ENCODE measurements at places on chromosomes 13 and 19.

- DNase-seq, result no peak
Measured at GRCh38 chr13:91313103-91313502, 34.4 kb upstream of the MIR17HG start.

DNA sequence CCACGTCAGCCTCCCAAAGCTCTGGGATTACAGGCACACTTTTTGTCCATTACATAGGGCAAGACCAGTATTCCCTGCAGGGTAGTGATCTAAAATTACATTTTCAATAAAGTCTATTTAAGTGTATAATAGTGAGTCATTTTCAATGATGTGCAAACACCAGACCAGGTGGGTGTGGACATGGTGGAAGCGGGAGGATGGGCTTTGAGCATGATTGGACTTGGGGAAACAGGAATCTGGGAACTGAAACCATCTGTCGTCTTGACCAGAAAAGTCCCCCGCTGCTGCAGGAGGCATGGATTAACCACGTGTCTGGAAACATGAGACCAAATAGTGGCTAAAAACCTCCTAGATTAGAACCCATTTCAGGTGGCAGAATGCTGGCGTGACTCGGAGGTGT, 4.9 kb downstream of the FXYD3 start:
- peak; percentile 91 for DNase-seq

DNA sequence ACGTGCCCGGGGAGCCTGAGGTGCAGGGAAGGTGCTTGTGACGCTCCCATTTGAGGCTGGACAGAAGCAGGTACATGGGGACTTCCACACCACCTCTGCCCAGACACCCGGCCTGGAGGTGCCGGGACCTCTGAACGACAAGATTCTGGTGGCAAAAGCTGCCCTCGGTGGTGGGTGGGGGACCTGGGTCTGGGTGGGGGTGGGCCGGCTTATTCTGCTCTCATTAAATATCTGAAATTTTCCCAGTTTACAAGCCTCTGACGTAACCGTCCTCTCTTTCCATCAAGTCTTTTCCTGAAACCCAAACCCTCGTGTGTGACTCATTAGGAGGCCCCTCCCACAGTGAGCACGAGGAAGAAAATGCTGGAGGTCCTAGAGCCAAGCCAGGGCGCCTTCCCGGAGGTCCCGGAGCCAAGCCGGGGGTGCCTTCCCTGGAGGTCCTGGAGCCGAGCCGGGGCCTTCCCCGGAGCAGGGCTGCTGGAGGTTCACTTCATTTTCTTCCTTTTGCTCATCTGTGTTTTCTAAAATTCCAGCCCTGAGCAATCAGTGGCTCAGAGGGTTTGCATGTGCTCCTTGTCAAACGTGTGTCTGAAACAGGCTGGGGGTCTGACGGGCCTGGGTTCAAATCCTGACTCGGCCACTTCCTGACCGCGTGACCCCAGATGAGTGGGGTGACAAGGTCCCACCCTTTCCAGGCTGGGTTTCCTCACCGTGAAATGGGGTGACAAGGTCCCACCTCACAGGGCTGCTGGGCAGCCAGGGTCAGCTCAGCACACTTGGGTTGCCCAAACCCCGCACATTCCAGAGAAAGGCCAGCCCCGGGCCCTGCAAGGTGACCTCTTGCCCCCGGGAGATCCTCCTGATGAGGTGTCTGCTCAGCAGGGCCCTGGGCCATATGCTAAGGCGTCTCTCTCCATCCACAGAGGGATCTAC, 10.0 kb downstream of the CFD start:
- DNase-seq, result no peak

DNA sequence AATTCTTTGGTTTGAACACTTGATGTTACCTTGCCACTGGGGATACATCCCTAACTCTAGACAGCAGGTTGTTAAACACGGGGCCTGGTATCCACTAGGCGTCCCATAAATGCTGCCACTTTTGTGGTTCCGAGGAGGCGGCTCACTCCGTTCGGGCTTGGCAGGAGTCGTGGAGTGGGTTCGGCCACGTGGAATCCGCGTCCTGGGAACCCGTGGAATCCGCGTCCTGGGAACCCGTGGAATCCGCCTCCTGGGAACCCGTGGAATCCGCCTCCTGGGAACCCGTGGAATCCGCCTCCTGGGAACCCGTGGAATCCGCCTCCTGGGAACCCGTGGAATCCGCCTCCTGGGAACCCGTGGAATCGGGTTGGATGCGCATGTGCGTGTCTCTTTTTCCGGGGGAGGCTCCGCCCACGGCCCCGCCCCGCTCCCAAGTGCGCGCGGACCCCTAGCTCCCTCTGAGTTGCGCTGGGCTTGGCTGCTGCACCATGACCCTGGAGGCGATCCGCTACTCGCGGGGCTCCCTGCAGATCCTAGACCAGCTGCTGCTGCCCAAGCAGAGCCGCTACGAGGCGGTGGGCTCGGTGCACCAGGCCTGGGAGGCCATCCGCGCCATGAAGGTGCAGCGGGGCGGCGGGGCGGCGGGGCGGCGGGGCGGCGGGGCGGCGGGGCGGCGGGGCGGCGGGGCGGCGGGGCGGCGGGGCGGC, at the start of gene MRI1:
Gene MRI1, plus strand, starts transcription at position 422 of the 707 bp plus-strand sequence. Its CDS starts 67 bp downstream, at position 489.
- peak; percentile 71 for DNase-seq

DNA sequence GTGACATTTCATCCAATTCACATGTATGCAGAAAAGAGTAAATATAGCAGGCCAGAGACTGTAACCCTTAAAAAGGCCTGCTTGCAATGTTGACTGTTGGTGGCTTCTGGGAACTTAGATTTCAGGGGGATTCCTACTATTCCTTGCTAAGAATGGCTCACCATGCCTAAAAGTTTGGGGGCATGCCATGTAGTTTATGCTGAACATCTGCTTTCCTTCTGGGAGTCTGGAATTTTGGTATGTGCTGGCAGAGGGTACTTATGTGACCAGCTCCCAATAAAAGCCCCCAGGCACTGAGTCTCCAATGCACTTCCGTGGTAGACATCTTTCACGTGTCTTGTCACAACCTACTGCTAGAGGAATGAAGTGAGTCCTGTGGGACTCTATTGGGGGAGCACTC, 88.4 kb upstream of the PCDH8 start:
- no peak for DNase-seq

DNA sequence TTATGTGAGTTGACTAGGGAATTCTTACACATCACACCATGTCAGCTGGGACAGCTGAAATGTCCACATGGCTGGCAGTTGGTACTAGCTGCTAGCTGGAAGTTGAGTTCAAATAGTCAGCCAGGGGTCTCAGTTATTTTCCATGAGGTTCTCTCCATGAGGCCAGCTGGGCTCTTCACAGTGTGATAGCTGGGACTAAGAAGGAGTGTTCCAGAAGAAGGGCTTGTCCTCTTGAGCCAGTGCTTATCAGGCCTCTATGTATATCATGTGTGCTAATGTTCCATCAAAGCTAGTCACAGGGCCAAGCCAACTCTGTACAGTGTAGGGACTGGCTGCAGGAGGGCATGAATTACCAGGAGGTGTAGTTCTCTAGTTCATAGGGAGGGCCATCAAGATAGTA, 11.8 kb downstream of the USPL1 start:
- no peak for DNase-seq

DNA sequence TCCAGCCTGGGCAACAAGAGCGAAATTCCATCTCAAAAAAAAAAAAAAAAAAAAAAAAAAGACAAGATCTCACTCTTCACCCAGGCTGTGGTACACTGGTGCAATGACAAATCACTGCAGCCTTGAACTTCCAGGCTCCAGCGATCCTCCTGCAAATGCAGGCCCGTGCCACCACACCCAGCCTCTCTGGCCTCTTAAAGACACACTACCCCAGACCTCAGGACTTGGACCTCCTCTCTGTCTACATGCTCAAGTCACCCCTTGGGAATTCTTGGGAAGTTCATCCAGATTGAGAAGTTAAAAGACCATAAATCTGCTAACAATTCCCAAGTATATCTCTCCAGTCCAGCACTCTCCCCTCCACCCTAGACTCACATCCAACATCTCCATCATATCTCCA, 10.6 kb upstream of the HIPK4 start:
- DNase-seq, result no peak

Measured in WERI-Rb-1 (cell line).